ENCODE measurements at places on chromosomes 2 and 18. TPM values are rescaled to one million over a fixed set of nuclear protein-coding genes. Genes with fewer than 3 reads are reported as not detected.

- no peak for DNase-seq
These were observed 31.3 kb downstream of the LANCL1 start for GRCh38 chr2:210445116-210445707.

GRCh38 chr2:52597346-52597745, 1170.3 kb upstream of the CHAC2 start:
- DNase-seq: no peak

DNA sequence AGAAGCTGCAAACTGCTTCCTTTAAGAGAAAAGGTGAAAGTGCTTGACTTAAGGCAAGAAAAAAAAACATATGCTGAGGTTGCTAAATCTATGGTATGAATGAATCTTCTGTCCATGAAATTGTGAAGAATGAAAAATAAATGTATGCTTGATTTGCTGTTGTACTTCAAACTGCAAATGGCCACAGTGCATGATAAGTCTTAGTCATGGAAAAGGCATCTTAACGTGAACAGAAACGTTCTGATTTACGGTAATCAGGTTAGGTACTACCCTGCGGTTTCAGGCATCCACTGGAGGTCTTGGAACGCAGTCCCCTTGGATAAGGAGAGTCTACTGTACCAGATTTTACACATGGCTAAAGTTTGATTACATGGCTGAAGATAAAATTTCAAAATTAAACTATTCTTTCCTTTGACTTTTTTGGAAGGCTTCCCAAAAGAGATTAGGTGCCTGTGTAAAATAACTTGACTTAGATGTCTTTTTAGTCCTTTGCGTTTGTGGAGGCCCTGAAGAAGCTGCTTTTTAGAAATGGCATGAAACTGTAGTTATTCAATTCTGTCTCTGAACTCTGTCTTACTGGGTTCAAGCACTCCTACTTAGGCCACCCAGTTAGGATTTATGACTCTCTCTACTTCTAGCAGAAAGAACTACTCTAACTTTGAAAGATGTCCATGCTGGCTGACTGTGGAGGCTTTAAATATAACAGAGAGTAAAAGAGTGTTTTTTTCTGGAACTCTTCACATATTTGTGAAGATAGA, 35.9 kb upstream of the SCN9A start:
- no peak for DNase-seq

DNA sequence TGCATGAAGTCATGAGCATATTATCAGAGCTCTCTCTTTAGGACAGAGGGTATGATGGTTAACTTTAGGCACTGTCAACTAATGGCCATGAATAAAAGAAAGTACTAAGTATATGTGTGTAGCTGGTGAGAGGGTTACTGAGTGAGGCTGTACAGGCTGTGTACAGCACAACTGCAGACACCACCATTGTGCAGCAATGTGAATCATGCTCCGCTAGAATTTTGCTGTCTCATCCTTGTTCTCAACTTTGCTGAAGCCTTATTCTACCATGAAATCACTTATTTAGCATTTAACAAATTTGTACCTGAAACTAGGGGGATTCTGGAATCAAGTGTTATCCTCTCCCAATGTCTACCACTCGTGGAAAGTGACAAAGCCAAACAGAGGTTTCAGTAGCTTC, 414.9 kb downstream of the PLCL1 start:
- no peak for DNase-seq

ATG9A gene
- 31.6 TPM for total RNA-seq

All from ureter (tissue), 1 donor.